ENCODE measurements at places on chromosomes 11 and 22.

- no peak for DNase-seq
Observed at GRCh38 chr11:69186316-69187260, 30.9 kb downstream of the SMIM38 start.

GRCh38 chr11:127639916-127640315, 639.3 kb upstream of the KIRREL3 start:
- no peak for DNase-seq

DNA sequence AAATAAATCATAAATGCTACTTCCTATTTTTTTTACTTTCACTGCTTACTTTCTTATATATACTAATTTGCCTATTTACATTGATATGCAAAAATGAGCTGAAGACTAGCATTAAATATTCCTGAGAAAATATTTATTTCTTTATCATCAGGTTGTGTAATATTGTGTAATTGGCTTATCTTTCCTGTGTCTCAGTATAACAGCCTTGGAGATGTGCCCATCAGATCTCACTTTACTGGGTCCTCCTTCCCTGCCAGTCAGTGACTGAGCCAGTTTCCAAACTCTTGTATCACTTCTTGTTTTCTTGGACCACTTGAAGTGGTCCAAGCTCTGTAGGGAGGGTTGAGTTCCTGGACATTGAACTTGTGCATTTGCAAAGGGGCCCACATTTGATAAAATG, 900.0 kb downstream of the LUZP2 start:
- no peak for DNase-seq

DNA sequence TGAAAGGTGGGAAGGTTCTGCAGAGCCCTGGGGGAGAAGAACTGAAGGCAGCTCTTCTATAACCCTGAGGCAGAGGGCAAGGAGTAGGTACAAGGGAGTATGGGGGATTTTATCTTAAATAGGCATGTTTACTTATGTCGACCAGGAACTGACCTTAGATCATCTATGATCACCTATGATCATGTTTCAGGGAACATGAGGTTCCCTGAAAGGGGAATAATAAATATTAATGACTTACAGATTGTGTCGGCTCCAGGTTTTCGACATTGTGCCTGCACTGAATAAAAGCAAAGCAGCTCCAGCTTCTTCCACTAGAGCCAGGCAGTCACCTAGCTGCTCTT, 9.9 kb downstream of the GSTP1 start:
- DNase-seq = no peak

DNA sequence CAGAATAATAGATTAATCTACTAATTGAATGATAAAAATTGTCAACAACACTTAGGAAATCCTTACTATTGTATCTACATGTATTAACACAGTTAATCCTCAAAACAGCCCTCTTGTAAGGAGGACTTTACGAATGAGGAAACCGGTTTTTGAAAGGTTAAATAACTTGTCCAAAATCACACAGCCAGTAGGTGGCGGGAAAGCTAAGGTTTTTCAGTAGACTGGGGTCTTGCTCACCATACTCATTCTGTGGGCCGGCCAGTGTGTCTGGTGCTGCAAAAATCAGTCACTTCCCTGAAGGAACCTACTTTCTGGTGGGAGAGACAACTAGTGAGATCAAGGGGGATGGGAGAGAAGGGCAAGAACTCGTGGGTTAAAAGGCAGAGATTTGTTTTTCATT, 3.8 kb downstream of the DCPS start:
- no peak for DNase-seq

GRCh38 chr11:128804481-128804880, 62.6 kb downstream of the KCNJ1 start:
- no peak for DNase-seq

DNA sequence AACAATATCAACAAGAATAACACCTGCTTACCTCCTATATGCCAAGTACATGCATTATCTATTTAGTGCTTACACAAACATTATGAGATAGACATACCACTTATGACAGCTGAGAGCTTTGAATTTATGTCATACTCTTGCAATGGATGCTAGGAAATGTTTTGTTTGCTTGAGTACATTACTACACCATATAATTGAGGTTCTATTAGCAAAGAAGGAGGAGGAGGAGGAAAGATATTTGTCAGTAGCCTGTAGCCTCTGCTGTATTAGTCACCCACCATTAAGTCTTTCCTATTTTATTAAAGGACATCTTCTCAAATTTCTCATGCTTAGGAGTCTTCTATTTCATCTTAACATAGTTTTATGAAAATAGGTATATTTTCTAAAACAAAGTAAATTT, 6.4 kb downstream of the ANO5 start:
- no peak for DNase-seq

GRCh38 chr22:30602049-30602448, 4.9 kb upstream of the TCN2 start:
- no peak for DNase-seq

GRCh38 chr11:112163875-112164685, at the start of gene IL18:
Gene IL18 (minus strand): TSS chr11:112164094. CDS start chr11:112155053, 9,041 bp downstream.
- DNase-seq = no peak

DNA sequence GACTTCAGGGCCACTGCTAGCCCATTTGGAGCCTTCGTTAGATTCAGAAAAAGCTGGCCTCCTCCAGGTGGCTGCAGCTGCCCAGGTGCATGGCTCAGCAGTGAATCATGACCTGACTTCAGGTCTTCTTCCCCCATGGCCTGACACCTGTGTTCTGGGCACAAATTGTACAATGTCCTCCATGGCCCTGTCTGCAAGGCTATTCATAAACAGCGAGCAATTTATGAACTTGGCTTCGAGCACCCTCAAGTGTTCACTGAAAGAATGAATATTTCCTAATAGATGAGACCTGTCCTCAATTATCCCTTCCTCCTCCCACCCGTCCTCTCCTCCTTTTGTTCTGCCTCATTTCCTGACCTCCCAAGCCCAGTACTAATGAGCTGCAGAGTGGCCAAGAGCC, 12.2 kb upstream of the VPS37C start:
- peak; percentile 20 for DNase-seq

DNA sequence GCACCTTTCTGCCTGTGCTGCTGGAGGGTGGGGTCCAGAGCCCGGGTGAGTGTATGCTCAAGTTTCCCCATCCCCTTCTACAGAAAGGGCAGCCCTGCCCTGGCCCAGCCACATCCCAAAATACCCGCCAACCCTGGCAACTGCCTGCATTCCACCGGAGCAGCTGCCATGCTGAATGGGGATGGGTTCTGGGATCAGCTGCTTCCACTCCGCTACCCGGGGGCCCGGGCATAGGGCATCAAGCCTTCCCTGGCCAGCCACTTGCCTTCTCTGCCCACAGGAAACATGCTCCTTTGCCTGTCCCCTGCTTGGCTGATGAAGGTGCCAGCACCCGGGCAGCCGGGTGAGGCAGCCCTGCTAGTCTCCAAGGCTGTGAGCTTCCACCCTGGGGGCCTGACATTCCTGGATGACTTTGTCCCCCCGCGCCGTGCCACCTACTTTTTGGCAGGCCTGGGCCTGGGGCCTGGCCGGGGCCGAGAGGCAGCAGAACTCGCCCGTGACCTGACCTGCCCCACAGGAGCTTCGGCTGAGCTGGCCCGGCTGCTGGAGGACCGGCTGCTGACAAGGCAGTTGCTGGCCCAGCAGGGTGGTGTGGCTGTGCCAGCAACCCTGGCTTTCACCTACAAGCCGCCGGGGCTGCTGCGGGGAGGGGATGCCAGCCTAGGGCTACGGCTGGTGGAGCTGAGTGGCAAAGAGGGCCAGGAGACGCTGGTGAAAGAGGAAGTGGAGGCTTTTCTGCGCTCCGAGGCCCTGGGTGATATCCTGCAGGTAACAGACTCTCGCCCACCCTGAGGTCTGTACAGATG, 3.2 kb downstream of the CARNS1 start:
- DNase-seq = no peak

DNA sequence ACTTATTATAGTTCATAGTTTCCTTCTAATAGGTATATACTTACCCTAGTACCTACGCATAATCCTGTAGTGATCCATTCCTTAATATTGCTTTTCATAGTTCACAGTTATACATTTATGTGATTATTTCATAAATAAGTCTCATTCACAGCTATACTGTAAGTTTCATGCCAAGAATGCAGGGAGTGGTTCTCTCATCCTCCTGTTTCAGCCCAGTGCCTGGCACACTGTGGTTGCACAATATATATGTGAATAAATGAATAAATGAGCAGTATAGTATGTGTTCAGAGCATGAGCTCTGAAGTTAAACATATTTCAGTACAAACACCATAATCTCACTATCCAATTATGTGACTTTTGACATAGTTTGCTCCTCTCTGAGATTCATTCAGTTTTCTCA, 115.8 kb downstream of the MAML2 start:
- DNase-seq = no peak

- no peak for DNase-seq
Observed at GRCh38 chr11:65442842-65443331, 20.3 kb downstream of the NEAT1 start.

DNA sequence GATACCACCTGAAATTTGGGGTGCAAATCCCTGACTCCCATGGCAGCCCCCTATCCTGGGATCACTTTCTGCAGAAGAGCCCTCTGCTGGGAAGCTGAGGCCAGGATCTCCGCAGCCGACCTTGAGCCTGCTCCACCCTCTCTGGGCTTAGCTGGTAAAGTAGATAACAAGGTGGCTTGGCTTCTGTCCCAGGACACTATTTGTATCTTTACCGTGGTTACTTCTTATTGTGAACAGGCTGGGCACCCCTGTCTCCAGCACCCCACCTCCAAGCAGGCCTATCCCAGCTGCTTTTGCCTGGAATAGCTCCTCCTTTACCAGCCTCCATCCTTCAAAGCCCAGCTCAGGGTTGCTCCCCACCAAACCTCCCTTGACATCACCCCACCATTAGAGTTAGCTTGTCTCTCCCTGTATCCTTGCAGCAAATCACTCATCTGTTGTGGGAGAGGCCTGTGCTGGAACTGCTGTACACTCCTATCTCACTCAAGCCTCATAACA, 35.2 kb upstream of the P2RY2 start:
- no peak for DNase-seq

- no peak for DNase-seq
Observed at GRCh38 chr22:46292173-46292572, 4.5 kb upstream of the GTSE1 start.

DNA sequence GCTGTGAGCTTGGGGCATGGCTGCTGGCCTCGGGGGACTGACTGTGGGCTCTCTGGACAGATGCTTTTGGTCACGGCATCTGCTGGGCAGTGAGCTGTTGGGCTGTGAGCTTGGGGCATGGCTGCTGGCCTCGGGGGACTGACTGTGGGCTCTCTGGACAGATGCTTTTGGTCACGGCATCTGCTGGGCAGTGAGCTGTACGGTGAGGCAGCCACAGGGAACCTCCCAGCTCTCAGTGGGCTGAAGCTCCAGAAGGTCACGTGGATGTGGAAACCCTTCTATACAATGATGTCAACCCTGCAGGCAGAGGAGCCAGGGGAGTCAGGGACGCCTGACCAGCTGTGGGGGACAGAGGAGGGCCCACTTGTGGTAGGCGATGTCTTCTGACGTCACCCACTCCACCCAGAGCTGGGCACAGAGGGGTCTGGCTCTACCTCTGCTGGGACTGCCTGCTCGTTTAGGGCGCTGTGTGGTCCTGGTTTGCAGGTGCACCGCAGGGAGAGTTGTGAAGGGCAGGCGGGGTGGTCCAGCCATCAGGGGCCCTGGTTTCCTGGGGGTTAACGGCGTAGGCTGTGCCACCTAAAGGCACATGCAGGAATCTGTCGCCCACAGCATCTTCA, 1331.3 kb downstream of the BRD1 start:
- no peak for DNase-seq

- no peak for DNase-seq
Observed at GRCh38 chr11:36713715-36714114, 115.7 kb upstream of the RAG2 start.

- peak; percentile 48 for DNase-seq
Observed at GRCh38 chr11:130269326-130269943, 45.3 kb downstream of the ZBTB44 start.
